ENCODE measurements at places on chromosomes 4 and X. TPM values are rescaled to one million over a fixed set of nuclear protein-coding genes. Genes with fewer than 3 reads are reported as not detected.

DNA sequence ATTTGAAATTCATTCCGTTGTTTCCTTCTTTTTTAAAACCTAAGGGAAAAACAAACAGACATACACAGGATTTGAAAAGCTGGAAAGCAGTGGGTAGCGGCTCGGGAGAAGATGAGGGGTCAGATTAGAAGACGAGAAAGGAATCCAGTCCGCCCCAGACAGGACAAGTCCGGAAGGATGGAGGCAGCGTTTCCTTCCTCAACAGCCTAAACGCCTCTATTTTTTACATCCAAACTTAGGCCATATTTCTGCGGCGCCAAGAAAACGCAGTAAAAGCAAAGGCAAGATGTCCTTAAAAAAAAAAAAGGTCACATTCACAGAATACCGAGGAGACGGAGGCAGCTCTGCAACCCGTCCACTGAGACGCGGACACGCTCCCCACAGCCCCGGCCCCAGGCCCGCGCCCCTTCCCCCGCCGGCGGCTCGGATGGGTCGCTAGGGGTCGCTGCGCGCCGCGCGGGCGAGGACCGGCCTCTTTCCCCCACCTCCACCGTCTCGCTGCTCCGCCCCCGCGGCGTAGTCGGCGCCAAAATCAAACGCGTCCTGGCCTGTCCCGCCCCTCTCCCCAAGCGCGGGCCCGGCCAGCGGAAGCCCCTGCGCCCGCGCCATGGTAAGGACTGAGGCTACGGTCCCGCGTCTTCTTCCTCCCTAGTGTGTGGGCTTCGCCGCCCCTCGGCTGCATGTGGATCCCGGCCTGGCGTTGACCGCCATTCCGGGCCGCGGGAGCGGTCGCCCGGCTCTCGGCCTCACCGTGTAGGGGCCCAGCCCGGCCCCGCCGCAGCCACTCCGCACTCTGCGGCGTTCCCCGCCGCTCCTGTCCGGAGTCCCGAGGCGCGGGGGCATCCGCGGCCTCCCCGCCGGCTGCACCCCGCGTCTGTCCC, at the start of gene MND1:
Gene MND1 (plus strand): TSS at position 558 of the 881 bp plus-strand sequence. CDS start 50 bp downstream, at position 608.
- peak; percentile 96 for DNase-seq

KCNE5 gene
- 67.8 TPM for polyA plus RNA-seq

- DNase-seq: no peak
Measured at GRCh38 chr4:25131926-25132325, 28.3 kb downstream of the SEPSECS start.

EPHA5 gene
- polyA plus RNA-seq: 15.7 TPM
